ENCODE measurements at places on chromosomes 3 and 15.

DNA sequence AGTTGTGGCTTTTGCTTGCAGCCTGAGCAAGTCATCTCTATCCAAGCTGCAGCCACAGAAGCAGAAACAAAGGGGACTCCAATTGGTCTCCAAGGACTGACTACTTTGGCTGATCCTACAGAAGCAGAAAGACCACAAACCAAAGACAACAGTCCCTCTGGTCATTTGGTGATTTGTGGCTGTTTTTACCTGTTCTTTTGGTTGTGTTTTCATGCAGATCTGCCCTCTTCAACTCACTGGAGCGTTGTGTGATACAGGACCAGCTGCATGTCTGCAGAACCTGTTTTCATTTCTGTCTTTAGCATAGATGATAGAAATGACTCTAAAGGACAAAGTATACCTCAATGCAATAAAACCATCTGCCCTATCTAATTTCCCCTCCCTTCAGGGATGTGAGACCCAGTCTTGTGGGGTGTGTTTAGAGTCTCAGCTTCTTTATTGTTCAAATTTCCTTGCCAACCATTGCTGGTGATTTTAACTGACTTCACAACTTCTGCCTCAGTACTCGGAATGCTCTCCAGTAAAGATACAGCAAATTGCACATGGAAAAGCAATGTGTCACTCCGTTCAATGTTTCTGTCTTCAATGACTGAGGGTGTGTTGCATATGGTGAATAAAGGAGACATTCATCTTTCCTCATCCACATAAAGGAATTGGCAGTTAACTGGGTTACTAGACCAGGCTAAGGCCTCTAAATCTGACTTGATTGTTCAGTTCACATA lies 48.9 kb upstream of the SLC7A14 start:
- DNase-seq = no peak

- no peak for DNase-seq
Measured at GRCh38 chr15:49830391-49830790, 209.5 kb downstream of the DTWD1 start.

GRCh38 chr3:176765382-176765900 lies 431.8 kb downstream of the TBL1XR1 start:
- DNase-seq = no peak

GRCh38 chr3:171811913-171812335 lies 1.6 kb upstream of the PLD1 start:
- no peak for DNase-seq

- DNase-seq = no peak
Measured at GRCh38 chr3:23911397-23911796, 5.4 kb downstream of the NKIRAS1 start.

GRCh38 chr15:31503256-31503655 lies 176.6 kb downstream of the KLF13 start:
- DNase-seq = no peak

GRCh38 chr3:113968986-113969385 lies 21.2 kb downstream of the ZDHHC23 start:
- DNase-seq = no peak
